GM04503 (cell line): ENCODE measurements at places on chromosomes 7 and 10.

DNA sequence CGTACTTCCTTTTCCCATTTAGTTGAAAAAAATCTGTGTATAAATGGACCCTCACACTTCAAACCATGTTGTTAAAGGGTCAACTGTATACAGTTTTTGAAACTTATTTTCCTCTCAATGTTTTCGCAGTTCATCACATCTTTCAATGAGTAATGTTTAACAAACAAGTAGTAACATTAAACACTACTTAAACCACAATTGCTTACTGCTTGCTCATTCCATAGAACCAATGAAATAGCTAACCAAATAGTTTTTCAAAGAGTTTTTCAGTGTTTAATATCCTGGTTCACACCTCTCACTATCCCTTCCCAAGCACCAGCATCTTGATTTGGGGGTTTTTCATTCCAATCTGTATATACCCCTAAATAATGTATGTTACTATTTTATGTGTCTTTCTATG is 9.1 kb downstream of the SEM1 start:
- no peak for DNase-seq

- no peak for DNase-seq
Measured at GRCh38 chr10:17282311-17282710, 54.3 kb downstream of the VIM start.

- no peak for DNase-seq
Measured at GRCh38 chr10:43959364-43960134, 310.9 kb upstream of the ZNF32 start.

GRCh38 chr10:30502266-30503060 is 68.5 kb downstream of the MAP3K8 start:
- DNase-seq, result no peak

GRCh38 chr7:95999481-95999880 is 227.1 kb downstream of the DYNC1I1 start:
- DNase-seq, result no peak

GRCh38 chr10:81848514-81848913 is 26.5 kb upstream of the NRG3 start:
- DNase-seq, result no peak

GRCh38 chr7:12926206-12926605 is 238.8 kb downstream of the ARL4A start:
- no peak for DNase-seq
